Suprapubic skin (tissue), 4 donors: ENCODE measurements at places on chromosomes 4 and X.

- no peak for DNase-seq
These were observed 178.4 kb upstream of the GPR101 start for GRCh38 chrX:137212078-137212632.

DNA sequence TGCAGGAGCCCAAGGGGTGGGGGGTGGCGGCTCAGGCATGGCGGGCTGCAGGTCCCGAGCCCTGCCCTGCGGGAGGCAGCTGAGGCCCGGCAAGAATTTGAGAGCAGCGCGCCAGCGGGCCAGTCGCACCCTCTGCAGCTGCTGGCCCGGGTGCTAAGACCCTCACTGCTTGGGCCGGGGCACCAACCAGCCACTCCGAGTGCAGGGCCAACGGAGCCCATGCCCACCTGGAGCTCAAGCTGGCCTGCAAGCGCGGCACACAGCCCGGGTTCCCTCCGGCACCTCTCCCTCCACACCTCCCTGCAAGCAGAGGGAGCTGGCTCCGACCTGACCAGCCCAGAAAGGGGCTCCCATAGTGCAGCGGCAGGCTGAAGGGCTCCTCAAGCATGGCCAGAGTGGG is 758.2 kb upstream of the INTU start:
- DNase-seq, result no peak

DNA sequence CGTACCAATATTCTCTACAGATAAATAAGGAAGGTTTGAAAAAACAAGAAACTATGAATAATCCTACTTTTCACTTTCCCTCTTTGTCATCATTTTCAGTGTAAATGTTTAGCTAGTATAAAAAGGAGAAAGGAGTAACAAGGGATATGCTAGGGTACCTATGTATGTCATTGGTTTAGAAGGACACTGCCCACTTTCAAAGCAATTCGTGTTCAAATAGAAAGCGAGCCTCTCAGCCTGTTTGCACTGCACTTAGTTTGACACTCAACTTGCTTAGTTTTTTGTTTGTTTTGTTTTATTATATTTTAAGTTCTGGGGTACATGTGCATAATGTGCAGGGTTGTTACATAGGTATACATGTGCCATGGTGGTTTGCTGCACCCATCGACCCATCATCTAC is 21.6 kb upstream of the RXFP1 start:
- DNase-seq, result no peak

DNA sequence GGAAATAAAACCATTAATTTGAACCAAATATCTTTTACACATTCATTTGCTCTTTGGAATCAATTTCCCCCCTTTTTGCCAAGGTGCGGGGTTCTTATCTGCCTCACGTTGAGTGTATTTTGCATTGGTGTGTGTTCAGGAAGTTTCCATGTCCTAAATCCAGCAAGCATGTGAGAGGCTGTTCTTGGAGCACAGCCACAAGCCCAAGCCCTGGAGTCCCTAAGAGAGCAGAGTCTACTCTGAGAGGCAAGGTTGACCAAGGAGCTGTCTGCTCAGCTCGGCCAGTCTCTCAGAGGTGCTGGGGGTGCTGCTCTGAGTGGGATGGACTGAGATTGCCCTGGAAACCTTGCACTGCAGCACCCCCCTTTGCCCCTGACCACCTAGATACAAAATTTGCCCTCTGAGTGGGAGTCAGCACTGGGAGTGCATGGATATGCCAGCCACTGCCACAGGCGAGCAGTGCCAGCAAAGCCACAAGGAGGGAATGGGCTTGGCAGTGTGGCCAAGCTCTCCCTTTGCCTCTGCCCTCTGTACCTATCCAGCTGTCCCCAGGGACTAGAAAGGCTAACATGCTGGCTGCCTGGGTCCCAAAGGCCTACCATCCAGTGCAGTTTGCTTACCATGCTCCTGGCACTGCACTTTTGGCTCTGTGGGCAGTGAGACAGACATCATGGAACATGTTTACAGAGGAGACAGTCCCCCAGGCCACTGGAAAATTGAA is 20.5 kb upstream of the FAM193A start:
- DNase-seq, result no peak

- DNase-seq, result no peak
These were observed 177.7 kb upstream of the PPARGC1A start for GRCh38 chr4:24067367-24068193.

- DNase-seq, result no peak
These were observed 1.4 kb upstream of the FAM53A start for GRCh38 chr4:1685235-1686150.

DNA sequence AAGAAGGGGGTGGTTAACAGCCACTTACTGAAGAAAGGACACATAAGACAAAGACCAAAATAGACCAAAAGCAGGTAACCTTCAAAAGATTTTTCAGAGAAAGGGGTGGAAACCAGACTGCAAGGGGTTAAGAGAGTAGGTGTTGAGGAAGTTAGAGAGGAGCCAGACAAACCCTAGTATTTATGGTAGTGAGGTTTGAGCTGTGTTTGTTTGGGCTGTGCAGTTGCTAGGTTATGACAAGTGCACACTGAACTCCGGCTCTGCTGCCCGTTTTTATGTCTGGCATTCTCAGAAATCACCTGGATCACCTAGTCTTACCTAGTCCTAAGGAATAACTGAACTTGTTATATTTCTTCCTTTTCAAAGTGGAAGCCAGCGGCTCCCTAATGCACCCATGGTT is 22.9 kb upstream of the G3BP2 start:
- no peak for DNase-seq

DNA sequence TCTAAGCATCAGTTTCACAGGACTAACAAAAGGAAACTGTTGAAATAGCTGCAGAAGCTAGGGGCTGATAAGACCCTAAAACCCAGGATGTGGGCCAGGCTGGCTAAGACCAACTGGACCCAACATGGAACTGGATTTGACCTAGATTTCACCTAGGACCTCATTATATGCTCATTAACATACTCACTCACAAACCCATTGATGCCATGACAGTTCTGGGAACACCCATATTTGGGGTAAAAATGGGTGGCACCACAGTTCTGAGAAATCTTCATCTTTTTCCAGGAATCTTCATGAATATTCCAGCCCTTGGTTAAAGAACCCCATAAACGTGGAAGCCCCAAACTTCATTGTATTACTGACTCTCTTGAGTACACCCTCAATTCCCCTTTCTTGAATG is 41.1 kb downstream of the HSD17B13 start:
- DNase-seq, result no peak

DNA sequence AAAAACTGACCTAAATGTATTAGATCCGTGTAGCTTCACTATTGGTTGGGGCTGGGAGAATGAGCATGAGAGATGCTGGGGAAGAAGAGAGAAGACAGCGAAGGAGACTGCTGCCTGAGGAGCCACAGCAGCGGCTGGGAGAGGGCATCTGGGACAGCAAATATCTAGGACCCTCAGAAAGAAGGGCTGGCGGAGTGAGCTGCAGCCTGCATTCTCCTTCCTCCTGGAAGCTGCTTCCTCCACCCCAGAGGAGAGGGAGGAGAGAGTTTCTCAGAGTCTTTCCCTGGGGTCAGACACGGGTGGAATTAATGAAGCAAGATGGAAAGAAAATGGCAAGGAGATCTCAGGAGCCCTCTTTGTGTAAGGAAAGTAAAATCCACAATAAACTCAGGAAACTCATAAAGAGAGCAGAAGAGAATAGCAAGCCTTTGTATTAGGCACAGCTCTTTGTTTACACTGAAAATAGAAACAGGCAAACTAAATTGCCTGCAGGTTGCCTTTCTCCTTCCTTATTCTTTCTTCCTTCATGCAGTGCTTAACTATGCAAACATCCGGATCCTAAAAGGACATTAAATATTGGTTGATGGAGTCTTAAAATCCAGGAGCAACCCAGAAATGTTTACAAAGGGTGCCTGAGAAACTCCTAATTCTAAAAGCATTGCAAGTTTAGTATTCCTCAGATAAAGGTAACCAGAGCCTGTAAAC is 130.3 kb upstream of the GALNT7 start:
- DNase-seq, result no peak

DNA sequence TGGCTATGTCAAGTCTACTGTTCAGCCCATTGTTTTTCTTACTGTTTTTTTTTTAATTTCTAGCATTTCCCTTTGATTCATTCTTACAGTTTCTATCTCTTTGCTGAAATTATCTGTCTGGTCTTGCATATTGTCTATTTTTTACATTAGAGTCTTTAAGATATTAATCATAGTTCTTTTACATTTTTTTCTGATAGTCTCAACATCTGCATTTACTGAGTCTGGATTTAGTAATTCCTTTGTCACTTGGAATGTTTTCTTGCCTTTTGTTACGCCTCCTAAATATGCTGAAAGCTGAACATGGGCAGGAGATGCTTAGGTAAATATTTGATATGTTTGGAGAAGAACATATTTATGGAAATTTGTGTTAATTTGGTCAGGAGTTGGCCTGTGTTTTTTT is 10.4 kb downstream of the JADE3 start:
- no peak for DNase-seq
